ENCODE measurements at places on chromosomes 6 and 20.

GRCh38 chr20:11098888-11099287 is 425.1 kb upstream of the JAG1 start:
- no peak for DNase-seq

- DNase-seq, result no peak
Observed at GRCh38 chr20:50904067-50904570, 27.1 kb downstream of the ADNP start.

DNA sequence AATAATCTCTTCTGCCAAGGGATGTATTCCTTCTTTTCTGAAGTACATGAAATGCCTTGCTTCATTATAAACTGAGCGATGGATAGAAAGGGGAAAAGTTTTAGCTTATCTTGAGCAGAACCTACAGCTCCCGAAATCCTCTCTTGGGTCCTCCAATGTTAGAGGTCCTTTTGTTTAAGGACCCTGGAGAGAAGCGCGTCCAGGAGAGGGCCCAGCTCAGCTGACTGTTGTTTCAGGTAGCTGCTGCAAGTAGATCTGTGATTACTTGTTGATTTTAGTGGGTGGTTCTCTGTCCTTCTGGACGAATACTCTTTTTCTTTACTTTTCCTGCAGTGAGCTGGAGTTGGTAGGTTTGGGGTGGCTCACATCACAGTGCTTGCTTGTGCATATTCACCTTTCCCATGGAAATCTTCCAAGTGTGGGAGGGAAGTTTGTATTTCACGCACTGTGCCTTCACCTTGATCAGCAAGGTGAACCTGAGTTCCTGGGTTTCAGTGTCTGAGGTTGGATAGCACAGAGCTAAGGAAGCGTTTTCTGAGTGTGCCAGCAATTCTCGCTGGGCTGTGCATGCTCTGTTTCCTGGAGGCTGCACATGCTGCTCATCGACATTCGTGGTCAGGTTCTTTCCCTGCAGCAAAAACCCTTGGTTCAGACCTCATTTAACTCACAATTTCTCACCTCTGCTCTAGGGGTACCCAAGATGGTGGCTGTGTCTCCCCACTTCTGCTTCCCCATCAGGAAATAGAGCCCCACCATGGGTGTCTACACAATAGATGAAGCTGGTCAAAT is 176.3 kb downstream of the JARID2 start:
- DNase-seq, result no peak

- no peak for DNase-seq
Observed at GRCh38 chr6:45386501-45386900, 8.8 kb upstream of the SUPT3H start.

- DNase-seq, result no peak
Observed at GRCh38 chr6:46419576-46420002, 71.7 kb downstream of the RCAN2 start.

- DNase-seq, result no peak
Observed at GRCh38 chr20:61942526-61942925, 123.2 kb downstream of the TAF4 start.

GRCh38 chr6:36223706-36224105 is 27.2 kb downstream of the BRPF3 start:
- DNase-seq, result no peak

DNA sequence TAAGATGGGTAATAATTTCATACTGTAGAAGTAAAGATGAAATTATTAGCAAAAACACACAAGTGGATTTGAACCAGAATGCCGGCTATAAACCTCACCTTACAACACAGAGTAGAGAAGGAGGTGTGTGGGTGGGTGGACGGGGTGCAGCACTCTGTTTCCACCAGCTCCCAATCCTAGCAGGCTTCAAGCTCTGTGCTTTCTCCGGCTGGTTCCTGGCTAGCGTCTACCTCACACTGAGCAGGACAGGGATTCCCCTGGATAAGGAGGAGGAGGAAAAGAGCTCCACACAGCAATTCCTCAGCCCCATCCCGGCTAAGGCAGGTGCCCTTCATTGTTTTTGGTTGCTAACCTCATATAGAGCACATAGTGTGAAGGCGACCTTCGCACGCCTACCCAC is 453.3 kb downstream of the C6orf118 start:
- DNase-seq, result no peak

- DNase-seq, result no peak
Observed at GRCh38 chr20:1569415-1569881, 11.9 kb upstream of the SIRPD start.

- no peak for DNase-seq
Observed at GRCh38 chr6:97150932-97151331, 132.1 kb downstream of the MMS22L start.

- no peak for DNase-seq
Observed at GRCh38 chr6:15962449-15962764, 166.5 kb upstream of the MYLIP start.

DNA sequence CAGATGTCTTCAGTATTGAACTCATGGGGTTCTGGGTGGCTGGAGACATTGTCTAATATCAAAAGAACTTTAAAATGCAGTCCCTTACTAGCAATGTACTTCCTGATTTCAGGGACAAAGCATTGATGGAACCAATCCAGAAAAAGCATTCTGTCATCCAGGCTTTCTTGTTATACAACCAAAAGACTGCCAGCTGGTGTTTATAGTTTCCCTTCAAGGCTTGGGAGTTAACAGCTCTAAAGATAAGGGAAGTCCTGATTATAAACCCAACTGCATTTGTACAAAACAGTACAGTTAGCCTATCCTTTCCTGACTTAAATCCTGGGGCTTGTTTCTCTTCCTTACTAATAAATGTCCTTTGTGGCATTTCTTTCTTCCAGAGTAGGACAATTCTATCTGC is 160.0 kb downstream of the COL21A1 start:
- no peak for DNase-seq

DNA sequence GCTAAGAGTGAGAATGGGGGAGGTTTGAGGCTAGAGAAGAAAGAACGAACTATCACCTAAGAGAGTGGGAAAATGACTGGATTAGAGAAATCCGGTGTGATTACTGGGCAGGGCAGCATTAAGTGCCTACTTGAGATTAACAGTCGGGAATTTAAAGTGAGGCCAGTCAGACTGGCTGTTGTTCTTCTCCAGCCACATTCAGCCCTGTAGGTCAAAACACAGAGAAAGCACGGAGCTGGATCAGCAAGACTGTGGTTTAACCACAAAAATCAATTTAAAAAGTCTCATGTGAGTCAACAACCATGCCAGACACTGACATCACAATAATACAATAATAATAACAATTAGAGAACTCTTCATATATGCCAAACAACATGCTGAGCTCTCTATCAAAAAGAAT is 301.9 kb upstream of the SGK1 start:
- DNase-seq, result no peak

- DNase-seq, result peak; percentile 10
Observed at GRCh38 chr6:15901141-15902115, 227.5 kb upstream of the MYLIP start.

- DNase-seq, result no peak
Observed at GRCh38 chr6:113600551-113601339, 256.4 kb upstream of the MARCKS start.

DNA sequence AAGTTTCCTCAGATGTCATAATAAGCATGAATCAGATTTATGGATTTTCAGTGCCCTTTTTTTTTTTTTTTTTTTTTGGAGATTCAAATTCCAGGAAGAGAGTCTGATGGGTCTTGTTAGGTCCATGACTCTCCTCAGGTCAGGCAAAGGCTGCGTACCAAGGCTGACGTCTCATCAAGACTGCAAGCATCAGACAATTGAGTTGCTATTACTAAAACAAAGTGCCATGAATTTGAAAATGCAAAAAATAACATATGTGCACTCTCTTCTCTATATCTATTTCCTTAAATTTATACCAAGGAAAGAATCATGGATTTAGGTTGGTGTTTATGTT is 134.7 kb downstream of the FAM83B start:
- DNase-seq, result no peak

- no peak for DNase-seq
Observed at GRCh38 chr6:45001663-45002062, 326.5 kb upstream of the RUNX2 start.

GRCh38 chr6:135046912-135047311 is 7.7 kb downstream of the HBS1L start:
- DNase-seq, result no peak

GRCh38 chr6:157169656-157170055 is 153.7 kb downstream of the TMEM242 start:
- no peak for DNase-seq

GRCh38 chr20:38209736-38210405 is 44.8 kb upstream of the TGM2 start:
- no peak for DNase-seq

DNA sequence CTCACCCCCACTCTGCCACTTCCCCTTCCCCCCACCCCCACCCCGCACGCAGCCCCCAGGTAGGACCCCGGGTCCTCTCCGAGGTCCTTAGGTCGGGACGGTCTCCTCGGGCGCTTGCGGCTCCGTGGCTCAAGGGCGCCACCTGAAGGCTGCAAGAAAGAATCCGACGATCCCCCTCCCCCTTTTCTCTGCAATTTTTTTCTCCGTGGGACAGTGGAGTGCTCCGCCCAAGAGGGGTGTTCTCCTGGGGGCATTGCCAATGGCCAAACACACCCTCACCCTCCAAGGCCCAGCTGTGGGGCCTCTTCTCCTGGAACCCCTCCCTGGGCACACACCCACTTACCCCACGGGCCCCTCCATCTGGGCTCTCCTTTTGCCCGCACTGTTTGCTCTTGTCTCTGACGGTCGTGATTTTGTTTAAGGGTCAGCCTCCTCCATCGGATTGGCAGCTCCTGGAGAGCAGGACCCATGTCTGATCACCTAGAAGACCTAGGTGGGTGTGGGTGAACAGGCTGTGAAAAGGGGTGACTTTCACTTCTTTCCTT is 1.1 kb upstream of the TMEM74B start:
- peak; percentile 26 for DNase-seq

- no peak for DNase-seq
Observed at GRCh38 chr6:12947151-12947871, 230.7 kb downstream of the PHACTR1 start.

GRCh38 chr6:91476000-91476399 is 889.1 kb upstream of the MAP3K7 start:
- no peak for DNase-seq

DNA sequence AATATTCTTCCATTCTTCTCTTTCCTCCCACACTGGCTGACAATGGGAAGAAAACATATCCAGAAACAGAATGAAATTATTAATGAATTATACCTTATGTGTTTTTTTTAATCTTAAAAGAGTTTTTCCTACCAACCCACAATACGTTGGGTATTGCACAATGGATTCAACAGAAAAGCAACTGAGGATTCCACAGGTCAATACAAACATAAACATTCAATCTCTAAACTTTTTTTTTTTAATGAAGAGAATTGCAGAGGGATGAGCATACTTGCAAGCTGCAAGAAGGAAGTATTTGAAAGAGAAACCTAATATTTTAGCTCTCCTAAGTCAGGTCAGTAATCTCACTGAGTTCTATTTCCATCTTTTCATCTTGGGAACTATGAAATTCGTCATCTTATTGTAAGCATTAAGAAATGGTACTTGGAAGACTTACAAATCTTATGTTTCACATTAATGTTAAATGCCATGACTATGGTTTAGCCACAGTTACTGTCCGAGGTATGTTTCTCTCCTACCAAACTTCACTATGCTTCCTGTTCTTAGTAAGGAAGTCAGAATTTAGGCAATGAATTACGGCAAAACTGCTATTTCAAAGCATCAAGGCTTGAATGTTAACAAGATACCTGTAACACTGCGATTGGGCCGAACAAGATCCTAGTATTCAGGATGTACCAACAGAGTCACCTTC is 100.8 kb downstream of the HIVEP2 start:
- no peak for DNase-seq

- DNase-seq, result no peak
Observed at GRCh38 chr6:13952101-13952500, 27.3 kb downstream of the RNF182 start.

DNA sequence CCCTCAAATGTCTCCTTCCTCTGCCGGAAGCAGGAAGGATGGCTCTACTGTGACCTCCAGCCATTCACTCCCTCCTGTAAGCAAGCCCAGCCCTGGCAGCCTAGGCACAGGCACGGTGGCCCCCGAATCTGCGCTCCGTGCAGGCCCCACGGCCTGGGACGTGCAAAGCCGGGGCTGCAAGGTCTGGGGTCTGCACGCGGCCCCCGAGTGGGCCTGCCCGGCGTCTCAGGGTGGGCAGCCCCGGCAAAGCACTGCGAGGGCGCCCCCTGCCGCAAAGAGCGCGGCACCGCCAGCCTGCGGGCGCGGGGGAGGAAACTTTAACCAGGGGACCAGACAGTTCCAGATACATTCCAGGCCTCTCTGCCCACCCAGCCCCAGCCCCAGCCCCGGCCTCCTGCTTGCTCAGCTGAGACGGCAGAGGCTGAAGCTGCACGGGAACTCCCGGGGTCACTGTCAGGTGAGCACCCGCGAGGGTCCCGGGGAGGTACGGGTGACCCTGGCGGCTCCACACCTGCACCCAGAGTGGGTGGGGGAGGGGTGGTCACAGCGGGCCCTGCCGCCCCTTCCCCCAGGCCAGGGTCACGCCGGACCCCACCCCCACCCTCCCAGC is 98.8 kb downstream of the ASXL1 start:
- no peak for DNase-seq

- DNase-seq, result no peak
Observed at GRCh38 chr6:117985916-117986315, 78.9 kb downstream of the SLC35F1 start.

GRCh38 chr6:105199711-105200110 is 19.9 kb upstream of the POPDC3 start:
- no peak for DNase-seq

DNA sequence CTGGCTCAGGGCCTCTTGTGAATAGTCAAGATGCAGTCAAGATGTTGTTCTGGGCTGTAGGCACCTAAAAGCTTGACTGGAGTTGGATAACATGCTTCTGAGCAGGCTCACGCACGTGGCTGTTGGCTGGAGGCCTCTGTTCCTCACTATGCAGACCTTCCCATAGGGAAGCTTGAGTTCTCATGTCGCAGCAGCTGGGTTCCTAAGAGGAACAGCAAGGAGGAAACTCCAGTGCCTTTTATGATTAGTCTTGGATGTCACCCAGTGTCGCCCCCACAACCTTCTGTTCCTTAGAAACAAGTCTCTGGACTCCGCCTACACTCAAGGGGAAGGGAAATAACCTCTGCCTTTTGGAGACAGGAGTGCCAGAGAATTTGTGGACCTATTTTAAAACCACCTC is 210.7 kb downstream of the BCAS1 start:
- no peak for DNase-seq

- DNase-seq, result no peak
Observed at GRCh38 chr20:2838170-2838797, 2.2 kb downstream of the PCED1A start.

GRCh38 chr6:35573495-35574110 is 60.9 kb upstream of the TULP1 start:
- DNase-seq, result no peak

GRCh38 chr6:163169521-163169920 is 245.0 kb upstream of the QKI start:
- no peak for DNase-seq

DNA sequence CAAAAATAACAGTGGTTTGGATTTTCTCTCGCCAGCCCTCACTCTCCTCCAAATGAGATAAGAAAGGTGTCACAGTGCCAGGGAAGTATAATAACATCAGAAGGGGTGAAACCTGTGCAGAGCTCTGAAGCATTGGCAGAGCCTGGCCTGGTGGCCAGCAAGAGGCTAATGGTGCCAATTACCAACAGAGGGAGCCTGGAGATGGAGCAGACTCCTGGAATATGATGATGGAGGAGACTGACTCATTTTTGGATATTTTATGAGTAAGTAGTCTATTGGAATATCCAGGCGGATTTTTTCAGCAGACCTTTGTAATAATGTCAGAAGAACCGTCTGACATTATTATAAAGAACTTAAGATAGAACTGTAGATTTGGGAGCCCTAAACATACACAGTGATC is 442.6 kb upstream of the MARCKS start:
- no peak for DNase-seq
